Stimulated activated CD4-positive, alpha-beta T cell treated with anti-CD3 and anti-CD28 coated beads, Interleukin-1b, Interleukin-23, amount 100 ng/mL, for 4 hours (primary cell): ENCODE measurements at places on chromosomes 5 and 9.

DNA sequence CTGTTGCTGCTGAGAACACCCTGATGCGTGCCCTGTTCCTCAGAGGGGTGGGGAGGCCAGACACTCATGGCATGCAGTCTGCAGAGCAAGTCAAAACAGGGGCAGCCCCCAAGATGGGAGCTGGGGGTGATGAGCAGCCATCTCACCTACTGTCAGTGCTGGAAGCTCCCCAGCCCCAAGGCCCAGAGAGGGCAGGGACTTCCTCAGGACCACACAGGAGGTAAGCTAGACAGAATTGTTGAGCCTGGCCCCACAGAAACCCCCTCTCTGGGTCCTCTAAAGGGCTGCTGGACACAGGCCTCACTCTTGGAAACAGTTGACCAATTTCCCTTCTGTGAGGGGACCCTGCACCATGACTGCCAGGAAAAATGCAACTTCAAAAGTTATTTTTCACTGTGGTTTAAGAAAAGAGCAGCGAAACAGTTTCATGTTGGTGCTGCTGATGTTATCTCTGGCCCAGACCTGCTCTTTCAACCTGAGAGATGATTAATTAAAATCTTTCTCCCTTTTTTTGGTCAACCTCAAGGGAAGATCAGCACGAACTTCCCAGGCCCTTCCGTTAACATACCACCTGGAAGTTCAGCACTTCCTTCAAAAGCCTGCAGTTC, 9.6 kb downstream of the CSF2 start:
- no peak for DNase-seq

DNA sequence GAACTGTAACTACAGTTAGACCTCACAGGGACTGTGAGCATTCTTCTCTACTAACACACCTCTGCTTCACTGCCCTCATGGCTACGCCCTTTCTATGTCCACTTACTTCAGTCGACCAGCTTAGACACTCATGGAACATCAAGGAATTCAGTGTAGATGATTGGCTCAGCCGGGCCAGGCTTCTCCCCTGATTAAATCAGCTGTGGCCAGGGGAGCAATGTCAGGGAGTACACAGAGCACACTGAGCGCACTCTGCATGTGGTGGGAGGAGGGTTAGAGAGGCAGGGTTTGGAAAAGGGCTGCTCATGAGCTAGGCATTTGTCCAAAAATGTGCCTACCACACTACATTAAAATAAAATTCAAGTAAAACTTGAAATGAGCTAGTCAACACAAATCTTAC, 400.5 kb downstream of the ARRDC3 start:
- no peak for DNase-seq

- no peak for DNase-seq
Measured at GRCh38 chr5:54611290-54611951, 93.9 kb downstream of the SNX18 start.

DNA sequence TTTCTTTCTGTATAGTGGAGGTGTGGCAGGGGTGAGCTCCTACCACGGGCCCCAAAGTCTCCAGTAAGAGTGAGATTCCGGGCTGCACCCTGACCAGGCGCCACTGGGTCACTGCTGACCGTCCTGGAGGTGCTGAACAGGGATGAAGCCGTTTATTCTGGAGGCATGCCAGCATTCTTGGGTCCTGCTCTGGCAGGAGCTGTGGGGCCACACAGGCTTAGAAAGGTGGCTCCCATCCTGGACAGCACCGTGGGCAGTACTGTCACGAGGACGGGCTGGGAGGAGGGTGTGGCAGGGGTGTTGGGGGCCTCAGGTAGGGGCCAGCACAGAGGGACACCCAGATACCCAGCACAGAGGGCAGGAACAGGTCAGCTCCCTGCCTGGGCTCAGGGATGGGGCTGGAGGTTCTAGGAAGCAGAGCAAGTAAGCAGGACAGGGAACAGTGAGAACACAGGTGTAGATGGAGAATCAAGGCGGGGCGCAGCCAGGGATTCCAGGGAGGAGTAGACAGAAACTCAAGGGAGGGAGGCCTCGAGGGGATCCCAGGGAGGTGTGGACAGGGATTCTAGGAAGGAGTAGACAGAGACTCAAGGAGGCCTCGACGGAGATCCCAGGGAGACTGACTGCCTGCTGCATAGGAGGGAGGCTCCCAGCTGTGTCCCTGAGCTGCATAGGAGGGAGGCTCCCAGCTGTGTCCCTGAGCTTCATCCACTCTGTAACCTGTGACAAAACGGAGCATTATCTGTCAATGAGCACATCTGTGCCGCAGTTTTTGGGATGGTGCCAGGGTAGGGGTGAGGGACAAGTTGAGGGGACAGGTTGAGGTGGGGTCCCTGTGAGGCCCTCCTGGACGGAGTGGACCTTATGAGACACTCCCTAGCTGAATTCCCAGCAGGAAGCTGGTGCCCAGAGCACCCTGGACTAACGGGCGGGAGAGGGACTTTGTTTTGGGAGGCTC, 1.1 kb upstream of the PLEKHG4B start:
- no peak for DNase-seq

DNA sequence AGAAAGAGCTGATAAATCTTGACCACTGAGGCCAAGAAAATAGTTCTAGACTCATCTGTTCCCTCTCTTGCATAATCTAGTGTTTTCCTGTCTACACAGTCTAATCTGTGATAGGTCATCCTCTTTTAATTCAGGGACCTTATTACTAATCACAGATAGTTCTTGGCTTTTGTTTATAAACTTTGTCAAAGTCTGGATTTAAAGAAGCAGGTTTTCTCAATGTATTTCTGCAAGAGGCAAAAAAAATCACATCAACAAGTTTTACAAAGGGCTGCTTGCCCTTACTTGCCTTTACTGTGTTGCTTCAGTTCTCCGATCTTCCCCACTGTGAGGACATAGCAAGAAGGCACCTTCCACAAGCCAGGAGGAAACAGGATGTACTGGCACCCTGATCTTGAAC, 43.9 kb upstream of the MTAP start:
- no peak for DNase-seq

DNA sequence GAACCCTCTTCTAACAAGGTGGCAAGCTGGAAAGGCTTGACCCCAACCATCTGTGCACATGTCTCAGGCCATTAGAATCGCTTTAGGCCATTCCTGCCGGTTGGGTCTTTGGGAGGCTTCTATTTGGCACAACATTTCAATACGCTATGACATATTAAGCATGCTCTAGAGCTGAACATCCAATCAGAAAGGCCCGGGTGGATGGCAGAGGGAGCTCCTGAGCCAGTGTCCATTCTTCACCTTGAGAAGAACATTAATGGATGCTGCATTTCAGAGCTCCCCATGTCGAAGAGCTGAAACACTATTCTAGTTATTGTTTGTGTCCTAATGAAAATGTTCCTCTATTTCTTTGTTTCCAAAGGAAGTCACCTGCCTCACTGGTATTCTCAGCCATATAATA, 12.8 kb downstream of the SPATA9 start:
- DNase-seq, result no peak

DNA sequence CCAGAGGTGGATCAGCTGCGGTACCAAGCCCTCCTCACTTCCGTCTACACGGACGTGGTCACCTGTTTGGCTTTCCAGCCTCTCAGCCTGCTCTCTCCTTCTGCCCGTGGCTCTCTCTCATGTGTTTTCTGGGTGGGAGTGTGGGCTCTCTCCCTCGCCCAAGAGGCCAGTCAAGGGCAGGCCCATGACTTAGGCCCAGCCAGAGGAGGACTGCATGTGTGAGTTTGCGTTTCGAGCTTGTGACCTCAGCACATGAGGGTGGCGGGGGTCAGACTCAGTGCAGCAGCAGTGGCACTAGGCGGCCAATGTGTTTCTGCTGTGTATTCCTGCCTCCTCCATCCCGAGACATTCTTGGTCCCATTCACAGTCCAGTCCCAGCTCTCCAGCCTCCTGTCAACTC, 82.5 kb upstream of the SMIM23 start:
- DNase-seq, result no peak

DNA sequence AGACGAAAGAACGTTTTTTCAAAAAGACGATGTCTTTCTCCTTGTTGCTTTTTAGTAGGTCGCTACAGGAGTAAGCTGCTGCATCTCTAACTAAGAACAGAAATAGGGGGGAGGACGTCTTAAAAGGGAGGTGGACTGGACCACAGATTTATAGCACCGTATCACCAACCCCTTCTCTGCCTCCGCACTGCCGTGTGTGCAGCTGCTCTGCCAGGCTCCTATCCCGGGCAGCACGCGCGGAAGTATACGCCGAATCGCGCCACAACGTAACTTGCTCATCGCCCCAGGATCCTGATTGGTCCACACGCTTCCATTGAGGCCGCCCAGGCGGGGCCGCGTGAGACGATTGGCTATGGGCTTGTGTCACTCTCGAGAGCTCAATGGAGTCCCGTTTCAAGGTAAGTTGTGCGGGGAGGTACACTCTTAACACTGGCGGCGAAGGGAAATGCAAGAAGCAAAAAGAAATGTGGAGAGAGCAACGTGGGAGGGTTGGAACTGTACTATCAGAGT, at the start of gene ELAVL2:
Gene ELAVL2 (minus strand): TSS at position 121 of the 510 bp plus-strand sequence. CDS start 64,006 bp downstream, outside the sequence.
- peak; percentile 24 for DNase-seq

DNA sequence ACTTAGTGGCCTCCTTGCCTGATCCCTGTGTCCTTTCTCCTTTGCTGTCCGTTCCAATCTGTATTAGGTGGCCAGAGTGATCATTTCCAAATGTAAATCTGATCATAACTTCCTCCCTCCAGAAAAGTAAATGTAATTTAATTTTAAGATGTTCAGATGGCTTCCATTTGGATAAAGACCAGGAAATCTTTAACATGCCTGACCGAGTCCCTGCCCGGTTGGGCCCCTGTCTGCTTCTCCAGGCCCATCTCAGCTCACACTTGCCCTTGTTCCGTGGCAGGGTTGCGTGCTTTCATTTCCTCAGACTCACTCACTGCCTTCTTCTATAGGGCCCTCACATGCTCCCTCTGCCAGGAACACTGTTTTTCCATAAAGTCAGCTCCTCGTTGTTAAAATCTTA, 7.6 kb downstream of the MAP3K1 start:
- no peak for DNase-seq

DNA sequence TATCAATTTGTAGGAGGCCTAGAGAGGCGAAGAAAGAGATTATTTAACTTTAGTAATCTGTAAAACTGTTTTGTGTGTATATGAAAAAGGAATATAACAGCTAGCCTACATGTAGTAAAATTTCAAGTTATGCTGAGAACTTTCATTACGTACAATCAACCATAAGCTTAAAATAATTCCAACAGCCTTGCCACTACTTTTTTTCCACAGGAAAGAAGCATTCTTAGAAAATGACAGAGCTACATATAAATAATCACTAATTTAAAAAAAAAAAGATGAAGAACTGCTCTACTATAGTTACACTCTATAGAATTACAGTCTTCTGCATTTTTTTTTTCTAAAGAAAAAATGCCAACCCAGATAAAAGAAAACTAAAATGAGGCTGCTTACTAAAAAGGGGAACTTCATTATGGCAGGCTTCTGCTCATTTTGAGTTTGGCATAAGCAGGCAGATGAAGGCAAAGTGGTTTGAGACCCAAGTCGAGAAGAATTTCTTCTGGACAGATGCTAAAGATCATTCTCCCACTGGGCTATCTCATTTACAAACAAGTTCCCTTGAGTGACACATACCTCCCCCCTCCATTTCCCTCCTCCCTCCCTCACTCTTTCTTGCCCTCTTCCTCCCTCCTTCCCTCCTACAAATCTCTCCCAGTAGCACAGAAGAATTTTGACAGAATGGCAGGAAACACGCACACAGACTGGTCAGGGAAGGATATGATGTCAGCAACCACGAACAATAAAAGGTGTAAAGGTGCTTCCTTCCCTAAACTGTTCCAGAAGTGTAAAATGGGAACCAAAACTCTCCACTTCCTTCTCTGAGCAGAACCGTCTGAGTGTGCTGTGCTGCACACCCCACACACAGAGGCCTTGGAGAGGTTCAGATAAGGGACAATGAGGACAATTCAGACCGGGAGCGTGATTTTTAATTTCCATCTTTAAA, 56.1 kb downstream of the MEF2C start:
- DNase-seq, result no peak

- no peak for DNase-seq
Measured at GRCh38 chr5:154865466-154866184, 7.2 kb downstream of the CNOT8 start.

- no peak for DNase-seq
Measured at GRCh38 chr5:179886190-179886911, 21.3 kb downstream of the TBC1D9B start.

DNA sequence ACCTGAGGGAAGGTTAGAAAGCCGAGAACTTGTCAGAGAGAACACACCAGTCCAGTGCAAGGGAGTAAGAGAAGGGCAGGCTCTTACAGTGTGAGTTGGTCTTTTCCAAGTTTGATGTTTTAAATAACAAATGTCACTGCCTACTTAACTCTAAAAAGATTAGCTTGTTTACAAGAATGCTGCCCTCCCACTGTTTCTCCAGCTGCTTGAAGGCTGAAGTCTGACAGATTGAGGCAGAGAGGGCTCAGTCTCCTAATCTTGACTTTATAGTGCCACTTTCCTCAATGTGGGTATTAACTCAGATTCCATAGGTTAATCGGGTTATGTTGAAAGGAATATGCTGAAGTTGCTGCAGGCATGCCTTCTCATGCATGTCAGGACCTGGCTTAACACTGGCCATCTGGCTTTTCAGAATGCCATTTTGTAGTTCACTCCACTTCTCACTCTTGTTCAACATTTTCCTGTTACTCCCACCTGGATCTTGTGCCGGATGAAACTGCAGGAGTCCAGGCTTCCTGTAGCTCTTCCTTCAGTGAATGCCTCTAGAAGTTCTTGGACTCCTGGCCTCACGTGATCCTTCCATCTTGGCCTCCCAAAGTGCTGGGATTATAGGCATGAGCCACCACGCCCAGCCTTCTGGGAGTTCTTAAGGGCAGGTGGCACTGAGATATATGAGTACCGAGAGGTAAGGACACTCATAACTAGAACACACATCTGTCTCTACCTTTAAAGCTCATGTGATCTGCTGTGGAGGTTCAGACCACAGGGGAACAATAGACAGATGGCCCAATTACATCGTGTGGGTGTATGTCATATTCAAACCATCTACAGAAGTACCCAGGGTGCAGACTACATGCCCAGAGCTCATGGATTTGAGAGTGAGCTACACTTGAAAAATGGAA, 249.7 kb downstream of the ARHGAP26 start:
- DNase-seq, result no peak

DNA sequence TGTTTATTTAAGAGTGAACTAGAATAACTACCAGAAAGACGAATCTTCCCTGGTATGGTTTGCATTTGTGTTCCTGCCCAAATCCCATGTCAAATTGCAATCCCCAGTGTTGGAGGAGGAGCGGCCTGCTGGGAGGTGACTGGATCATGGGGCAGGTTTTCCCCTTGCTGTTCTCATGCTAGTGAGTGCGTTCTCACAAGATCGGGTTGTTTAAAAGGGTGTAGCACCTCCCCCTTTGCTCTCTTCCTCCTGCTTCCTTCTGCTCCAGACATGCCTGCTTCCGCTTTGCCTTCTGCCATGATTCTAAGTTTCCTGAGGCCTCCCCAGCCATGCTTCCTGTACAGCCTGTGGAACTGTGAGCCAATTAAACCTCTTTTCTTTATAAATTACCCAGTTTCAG, 210.3 kb upstream of the TBC1D2 start:
- DNase-seq, result no peak

- no peak for DNase-seq
Measured at GRCh38 chr5:65481171-65481581, 544 bp downstream of the ADAMTS6 start.

GRCh38 chr5:153352685-153353219, 137.7 kb upstream of the GRIA1 start:
- DNase-seq, result peak; percentile 12
